ENCODE measurements at places on chromosomes 7 and 10.

- no peak for DNase-seq
- no peak overlapping the region for H3K4me3 ChIP-seq
- H3K27me3 ChIP-seq = no peaks in the 10 kb centered on the region
- H3K27ac ChIP-seq = peak overlapping the region; percentile 46
These were observed 75.3 kb upstream of the CC2D2B start for GRCh38 chr10:95832216-95833041.

GRCh38 chr7:97005183-97006054, at the start of gene DLX6:
TSS of gene DLX6 (plus strand) at chr7:97005553. CDS start at chr7:97005978, 425 bp downstream.
- DNase-seq = peak; percentile 76

DNA sequence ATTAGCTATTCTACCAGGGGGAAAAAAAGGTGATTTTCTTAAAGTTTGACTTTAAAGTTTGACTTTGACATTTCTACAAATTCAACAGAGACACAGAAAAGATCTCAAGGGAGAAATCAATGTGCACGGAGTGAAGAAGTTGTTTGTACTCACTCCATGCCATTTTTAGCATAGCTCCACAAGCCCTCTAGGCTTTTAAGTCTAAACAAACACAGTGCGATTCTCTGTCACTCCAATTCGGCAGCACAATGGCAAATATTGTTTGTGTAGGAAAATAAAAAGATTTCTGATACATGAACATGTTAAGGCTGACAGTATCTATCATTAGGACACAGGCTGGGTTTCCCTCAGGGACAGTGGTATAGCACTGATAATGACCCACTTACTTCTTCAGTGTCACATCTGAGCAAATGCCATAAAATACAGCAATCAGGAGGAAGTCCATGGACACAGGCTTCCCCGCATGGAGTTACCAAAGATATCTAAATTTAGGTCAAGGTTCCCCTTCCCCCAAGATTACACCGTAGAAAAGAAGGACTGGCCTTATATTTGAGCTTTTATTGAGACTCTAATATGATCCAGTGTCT, 28.0 kb downstream of the GSAP start:
- DNase-seq = no peak
- H3K36me3 ChIP-seq = peaks cover 7% of the 10 kb centered on the region
- H3K27ac ChIP-seq = no peak overlapping the region

- H3K36me3 ChIP-seq = no peaks in the 10 kb centered on the region
- peaks cover 6% of the 10 kb centered on the region for H3K4me1 ChIP-seq
- H3K27ac ChIP-seq = no peak overlapping the region
- no peak overlapping the region for H3K4me3 ChIP-seq
These were observed 14.7 kb downstream of the CALCR start for GRCh38 chr7:93559639-93560491.

DNA sequence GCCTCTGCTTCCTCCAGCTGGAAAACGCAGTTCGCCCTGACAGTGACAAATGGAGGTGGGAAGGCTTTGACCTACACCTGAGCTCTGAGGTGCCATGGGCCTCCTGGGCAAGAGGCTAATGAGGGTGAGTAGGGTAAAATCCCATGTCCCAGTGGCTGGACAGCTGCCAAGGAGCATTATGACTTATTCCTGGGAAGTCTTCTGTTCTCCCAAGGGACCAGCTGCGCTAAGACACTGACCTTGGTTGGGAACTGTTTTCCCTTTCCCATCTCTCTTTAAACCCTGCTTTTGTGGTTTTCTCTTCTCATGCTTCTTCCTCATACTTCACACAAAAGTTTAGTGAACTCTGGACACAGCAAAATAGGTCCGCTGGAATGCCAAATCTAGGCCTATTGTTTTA, 72.6 kb downstream of the COPG2 start:
- H3K4me3 ChIP-seq = no peak overlapping the region
- DNase-seq = no peak
- H3K4me1 ChIP-seq = no peaks in the 10 kb centered on the region
- no peaks in the 10 kb centered on the region for H3K36me3 ChIP-seq
- H3K27ac ChIP-seq = no peak overlapping the region
- H3K27me3 ChIP-seq = no peaks in the 10 kb centered on the region

DNA sequence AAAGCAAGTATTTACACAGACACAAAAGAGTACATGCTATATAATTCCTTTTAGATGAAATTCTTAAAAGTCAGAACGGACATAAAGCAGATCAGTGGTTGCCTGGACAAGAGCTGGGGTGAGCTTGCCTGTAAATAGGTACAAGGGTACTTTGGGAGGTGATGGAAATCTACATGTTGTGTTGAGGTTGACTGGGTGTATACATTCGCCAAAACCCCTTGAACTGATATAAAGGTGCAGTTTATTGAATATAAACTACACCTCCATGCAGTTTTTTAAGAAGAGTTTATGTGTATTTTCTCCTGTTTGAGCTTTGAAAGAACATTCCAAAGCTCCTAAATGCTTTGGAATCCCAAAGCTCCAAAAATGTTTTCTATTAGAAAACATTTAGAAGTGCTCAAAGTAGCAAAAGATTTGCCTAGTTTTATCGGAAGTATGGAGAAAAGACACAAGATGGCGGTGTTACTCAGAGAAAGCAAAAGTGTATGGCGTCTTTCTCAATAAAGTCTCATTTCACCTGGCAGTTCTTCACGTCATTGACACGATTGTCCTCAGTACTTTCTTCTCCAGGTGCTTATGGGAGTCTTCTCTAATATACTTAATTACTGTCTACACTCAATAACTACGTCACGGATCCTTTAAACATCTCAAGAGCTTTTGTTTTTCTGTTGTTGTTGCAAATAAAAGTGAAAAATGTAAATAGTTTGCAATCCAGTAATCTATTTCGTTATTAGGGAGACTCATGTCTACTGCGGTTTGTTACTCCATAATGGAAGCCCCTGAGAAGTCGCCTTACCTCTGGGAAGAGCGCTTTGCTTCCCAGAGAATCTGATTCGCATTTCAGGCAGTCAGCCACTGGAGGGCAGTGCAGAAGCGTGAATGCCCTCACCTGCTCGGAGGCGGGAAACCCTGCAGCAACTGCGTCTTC, 14.7 kb upstream of the SEC61G start:
- H3K27me3 ChIP-seq = peaks cover 4% of the 10 kb centered on the region
- H3K27ac ChIP-seq = no peak overlapping the region
- peak overlapping the region; percentile 34 for H3K4me3 ChIP-seq
- no peaks in the 10 kb centered on the region for H3K36me3 ChIP-seq
- DNase-seq = peak; percentile 86
- H3K4me1 ChIP-seq = peaks cover 3% of the 10 kb centered on the region

All from suprapubic skin (tissue), 4 donors.